Ascending aorta (tissue), 2 donors: ENCODE measurements at places on chromosomes 7 and 10.

- DNase-seq = no peak
Measured at GRCh38 chr7:151115836-151116418, 29.7 kb downstream of the AGAP3 start.

- DNase-seq = no peak
Measured at GRCh38 chr7:155831807-155832524, 19.7 kb upstream of the SHH start.

GRCh38 chr10:118258285-118258684 lies 83.8 kb downstream of the FAM204A start:
- DNase-seq = no peak

DNA sequence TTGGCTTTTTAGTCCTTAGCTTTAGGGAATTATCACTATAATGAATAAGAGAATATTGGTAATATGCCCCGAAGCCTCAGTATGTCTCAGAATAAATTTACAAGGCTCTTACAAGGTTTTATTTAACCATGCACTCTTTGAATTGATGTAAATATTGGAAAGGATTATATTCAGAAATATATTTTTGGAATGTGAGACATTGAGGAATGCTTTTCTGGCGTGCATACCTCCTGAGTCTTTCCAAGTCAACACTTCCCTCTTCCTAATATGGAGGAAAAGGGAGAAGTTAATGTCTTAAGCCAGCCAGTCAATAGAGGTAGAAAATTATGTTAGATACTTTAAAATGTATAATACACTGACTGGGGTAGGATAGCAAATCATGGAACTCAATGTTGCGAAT lies 1.2 kb upstream of the OR2F1 start:
- no peak for DNase-seq

DNA sequence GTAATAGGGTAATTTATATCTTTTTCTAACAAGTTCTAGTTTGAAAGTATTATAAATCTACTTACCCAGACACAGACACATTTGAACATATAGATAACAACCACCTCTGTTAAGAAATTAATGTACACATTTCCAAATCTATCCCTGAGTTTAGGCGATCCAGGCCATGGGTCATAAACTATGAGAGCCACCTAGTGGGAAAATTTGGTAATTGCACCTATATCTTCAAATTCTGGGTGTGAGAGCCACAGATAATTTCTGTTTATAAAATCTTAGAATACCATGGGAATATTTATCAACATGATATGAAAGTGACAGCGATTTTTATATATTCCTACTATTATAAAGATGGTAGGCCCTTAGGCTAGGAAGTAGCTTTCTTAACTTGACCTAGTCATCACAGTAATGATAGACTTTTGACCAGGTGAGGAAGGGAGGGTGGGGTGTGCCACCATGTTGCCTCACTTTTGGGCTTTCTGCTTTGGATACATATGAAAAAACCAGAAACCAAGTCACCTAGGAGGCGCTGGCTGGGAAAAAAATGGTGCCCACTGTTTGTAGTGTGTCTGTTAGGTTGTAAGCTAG lies 8.0 kb upstream of the EPHA1 start:
- DNase-seq = no peak

DNA sequence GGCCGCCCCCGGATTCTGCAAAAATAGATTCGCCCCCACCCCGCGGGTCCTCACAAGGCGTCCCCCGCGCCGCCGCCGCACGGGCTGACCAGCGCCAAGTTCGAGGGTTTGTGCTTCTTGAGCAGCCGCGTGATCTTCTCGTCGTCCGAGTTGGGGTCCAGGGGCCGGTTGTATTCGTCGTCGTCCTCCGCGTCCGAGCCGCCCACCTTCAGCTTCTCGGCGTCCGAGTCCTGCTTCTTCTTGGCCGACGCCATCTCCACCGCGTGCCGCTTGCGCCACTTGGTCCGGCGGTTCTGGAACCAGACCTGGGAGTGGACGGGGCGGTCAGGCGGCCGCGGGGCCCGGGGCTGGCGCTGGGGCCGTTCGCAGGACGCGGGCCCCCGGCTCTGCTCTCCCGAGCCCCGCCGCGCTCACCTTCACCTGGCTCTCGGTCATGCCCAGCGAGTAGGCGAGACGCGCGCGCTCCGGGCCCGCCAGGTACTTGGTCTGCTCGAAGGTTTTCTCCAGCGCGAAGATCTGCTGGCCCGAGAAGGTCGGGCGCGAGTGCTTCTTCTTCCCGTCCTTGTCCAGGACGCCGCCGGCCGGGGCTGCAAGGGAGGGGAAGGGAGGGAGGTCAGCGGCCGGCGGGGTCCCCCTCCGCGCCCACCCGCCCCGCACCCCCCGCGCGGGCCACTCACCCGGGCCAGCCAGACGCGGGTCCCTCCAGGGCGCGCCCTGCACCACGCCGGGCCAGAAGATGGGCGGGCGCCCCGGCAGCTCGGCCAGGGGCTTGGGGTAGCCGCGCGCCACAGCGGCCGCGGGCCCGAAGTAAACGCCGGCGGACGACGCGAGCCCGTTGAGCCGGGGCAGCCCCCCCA lies 853 bp downstream of the NKX6-2 start:
- DNase-seq = no peak

- no peak for DNase-seq
Measured at GRCh38 chr10:95784279-95784913, 28.4 kb downstream of the ENTPD1 start.

GRCh38 chr10:126468467-126468866 lies 80.2 kb upstream of the ADAM12 start:
- DNase-seq = no peak
